ENCODE measurements at places on chromosomes 1 and 21.

DNA sequence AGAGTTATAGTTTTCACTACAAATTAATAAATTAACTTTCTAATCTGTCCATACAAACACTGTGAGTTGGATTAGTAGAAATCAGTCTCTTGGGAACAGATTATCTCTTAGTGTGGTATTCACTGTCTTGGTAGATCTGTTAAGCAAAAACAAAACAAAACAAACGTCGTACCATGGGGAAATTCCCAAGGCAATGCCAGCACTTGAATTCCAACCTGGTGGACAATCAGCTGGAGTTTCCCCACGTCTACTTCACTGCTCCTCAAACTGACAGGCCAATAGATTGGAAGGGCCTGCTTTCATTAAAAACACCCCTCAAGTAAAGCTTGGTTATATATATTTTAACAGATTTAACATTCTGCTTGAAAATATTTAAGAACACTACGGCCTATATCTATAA, 31.9 kb downstream of the GDAP2 start:
- DNase-seq = no peak

DNA sequence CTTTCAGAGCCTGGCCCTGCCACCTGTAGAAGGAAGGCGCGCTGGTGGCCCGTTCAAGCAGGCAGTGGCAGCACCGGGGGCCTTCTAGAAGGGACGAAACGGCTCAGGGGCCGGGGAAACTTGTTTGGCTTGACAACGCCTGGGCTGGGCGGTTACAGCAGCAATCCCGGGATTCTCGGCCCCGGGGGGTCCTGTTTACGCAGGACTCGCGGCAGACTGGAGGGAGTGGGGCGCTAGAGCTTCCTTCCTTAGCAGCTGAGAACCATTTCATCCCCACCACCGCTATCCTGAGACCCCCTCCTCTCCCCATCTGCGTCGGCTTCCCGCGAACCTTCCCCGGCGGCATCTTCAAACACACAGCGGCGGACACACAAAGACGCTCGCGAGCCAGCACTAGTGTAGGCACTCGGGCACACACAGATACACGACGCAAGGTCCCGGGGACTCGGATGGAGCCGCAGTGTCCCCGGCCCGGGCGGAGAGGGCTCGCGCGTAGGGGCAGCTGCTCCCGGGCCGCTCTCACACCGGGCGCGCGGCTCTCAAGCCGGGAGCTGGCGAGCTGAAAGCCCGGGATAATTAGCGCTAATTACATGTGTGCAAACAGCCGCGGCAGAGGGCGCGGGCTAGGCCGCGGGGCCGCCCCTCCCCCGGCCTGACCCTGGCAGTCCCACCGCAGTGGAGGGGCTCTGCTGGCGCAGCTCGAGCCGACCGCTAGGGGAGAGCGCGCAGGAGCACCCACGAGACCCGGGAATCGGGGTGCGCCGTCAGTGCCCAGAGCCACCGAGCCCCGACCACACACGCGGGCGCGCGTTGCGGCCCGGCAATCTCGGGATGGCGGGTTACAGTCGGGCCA, 271.4 kb downstream of the FOXD2 start:
- no peak for DNase-seq

- DNase-seq = no peak
These were observed 437.7 kb upstream of the OLFM3 start for GRCh38 chr1:102434421-102434820.

DNA sequence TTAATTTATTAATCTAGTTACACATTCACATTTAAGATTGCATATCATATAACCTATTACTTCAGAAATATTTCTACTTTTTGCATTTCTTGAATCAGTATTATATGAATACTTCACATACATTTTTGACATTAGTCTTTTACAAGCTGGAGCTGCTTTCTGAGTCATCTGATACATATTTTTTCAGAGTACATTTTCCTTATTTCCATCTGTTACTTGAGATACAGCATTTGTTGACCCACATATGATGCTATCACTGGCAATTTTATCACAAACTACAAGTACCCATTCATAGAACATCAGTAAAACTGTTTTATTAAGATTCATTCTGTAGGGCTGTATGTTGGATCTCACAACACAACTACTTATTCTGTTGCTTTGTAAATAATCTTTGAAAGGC, 367.2 kb upstream of the ST6GALNAC5 start:
- no peak for DNase-seq

- no peak for DNase-seq
These were observed 59.8 kb downstream of the ITPKB start for GRCh38 chr1:226679262-226679661.

- peak; percentile 8 for DNase-seq
These were observed 44.3 kb downstream of the INAVA start for GRCh38 chr1:200938955-200939354.

DNA sequence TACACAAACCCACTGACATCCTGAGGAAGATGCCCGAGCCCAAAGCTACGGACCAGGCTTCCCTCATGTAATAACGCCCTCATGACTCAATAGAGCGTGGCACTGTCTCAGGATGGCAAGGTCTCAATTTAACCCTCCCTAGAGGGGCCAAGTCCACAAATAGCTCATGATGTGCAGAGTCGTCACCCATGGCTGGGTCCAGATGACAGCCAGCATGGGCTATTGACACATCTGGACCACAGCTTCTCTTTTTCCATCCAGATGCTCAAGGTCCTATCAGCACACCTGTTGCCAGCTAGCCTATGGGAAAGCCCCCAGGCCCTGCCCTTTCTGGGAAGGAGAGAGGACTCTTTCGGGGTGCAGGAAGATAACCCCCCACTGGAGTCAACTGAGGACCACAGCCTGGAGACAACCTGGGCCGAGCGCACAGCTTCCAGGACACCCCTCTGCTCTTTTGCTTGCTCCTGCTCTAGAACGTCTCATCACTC, 2.8 kb downstream of the LAPTM5 start:
- no peak for DNase-seq

Data from stimulated activated CD4-positive, alpha-beta T cell treated with anti-CD3 and anti-CD28 coated beads, Interleukin-1b, Interleukin-23, amount 100 ng/mL, for 4 hours (primary cell).